ENCODE measurements at places on chromosomes 6 and 20.
A peak's percentile ranks its signal among the peaks of the same experiment; 100 is the strongest.

- DNase-seq: no peak
Observed at GRCh38 chr6:71391126-71391525, 102.5 kb downstream of the OGFRL1 start.

DNA sequence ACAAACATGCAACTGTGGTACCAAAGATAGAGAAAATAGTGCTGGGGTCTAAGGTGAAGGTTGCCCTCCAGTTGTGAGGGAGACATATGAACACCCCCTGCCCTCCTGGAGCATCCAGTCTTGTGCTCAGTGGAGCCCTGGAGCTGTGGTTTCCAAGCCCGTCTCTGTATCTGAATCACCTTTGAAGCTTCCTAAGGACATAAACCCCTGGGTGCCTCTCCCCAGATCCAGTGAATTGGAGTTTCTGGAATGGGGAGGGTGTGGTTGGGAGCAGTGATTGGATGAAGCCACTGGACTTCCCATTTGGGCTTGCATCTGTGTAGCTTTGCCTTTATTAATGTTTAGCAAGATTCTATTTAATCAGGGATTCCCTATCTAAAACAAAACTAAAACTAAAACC is 22.4 kb upstream of the E2F3 start:
- DNase-seq: peak; percentile 27

DNA sequence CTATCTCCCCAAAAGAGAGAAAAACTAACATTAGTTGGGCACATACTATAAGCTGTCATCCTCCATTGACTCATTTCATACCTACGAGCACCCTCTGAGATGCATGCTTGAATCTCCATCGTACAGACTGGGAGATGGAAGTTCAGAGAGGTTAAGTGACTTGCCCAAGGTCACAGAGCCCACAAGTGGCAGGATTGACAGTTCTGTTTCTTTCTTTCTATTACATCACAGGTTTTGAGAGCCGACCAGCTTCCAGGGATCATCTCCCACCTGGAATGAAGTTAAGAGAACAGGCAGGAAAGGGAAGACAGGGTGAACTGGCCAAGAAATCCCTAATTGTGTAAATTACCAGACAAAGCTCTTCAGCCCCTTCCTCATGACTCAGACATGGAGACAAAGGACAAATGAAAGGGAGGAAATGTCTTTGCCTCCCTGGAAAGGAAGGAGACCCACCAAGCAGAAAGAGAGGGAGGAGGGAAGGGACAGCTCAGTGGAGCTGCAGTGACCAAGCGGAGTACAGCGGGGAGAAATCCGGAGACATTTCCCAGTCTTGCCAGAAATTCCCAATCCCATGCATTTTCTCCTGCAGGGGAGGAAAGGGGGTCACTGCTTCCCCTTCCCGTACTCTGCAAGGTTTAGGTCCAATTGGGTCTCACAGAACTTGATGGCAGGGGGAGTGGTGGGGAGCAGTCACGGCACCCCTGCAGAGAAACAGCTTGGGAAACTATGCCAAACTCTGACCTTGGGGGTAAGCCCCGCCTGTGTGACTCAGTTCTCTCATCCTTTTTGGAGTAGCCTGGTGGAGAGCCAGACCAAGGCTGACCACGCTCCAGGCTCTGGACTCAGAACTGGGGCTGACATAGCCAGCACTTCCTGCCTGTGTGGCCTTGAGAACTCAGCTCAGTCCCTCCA is 154.3 kb downstream of the ANKRD60 start:
- peak; percentile 95 for DNase-seq

GRCh38 chr6:85866370-85866730 is 223.7 kb upstream of the SYNCRIP start:
- DNase-seq: no peak

DNA sequence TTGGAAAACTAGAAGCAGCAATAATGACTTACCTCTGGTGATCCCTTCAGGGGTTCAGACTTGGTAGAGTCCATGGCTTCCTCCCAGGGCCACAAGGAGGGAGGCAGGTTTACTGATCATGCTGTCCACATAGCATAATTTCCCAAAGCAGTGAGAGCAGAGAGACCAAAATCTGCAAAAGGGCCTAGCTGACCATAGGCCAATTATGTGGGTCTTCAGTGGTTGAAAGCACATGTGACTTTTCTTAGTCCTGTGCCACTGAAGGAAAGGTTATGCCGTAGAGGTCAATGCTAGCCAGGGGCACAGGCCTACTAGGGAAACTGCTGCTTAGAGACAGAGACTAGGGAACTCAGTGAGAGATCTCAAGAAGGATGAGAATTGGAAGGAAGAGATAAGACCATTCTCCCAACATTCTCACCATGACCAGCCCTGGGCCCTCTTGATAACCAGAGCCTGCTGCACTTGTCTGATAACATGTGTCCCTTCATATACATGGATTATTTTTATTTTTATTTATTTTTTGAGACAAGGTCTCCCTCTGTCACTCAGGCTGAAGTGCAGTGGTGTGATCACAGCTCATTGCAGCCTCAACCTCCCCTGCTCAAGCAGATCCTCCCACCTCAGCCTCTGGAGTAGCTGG is 2.0 kb upstream of the GTPBP2 start:
- no peak for DNase-seq

DNA sequence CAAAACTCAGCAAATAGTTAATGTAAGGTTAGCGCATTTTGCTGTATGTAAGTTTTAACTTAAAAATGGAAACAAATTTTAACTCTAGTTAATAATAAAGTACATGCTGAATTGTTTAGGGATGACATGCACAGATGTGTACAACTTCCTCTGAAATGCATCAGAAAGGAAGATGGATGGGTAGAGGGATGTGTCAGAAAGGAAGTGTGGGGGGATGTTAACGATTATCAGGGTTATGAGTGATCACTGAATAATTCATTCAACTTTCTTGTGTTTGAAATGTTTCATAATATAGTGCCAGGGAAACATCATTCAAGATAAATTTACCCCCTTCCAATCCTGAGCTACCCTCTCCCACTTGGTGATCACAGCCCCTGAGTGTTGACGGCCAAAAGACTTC is 87.6 kb downstream of the FOXA2 start:
- no peak for DNase-seq

DNA sequence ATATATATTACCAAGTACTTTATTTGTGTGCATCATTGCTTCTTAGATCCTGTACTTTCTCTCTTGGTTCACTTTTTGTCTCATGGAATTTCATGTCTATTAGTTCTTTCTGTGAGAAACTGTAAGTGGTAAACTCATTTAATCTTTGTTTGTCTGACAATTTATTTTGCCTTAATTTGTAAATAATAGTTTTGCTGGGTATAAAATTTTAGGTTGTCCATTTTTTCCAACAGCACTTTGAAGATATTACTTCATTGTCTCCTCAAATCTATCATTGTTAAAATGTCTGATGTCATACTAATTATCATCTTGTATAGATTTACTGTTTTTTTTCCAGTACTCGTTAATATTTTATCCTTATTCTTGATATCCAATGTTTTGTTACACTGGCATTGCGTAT is 205.2 kb upstream of the CDYL start:
- no peak for DNase-seq

DNA sequence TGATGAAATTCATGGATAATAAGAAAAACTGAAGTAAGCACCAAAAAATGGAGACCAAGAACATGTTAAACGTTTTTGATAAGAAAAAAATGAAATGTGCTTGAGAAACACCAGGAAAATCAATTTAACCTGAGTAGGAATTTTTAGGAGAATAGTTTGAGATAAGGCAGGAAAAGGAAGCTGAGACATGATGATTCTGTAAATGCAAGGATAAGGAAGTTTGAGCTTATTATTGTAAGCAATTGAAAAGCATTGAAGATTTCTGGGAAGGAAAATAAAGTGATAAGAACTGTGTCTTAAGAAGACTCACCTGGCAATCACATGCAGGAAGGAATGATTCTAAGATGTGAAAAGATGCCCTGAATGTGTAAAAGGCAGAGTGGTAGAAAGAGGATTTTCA is 66.6 kb downstream of the ALDH8A1 start:
- no peak for DNase-seq

GRCh38 chr6:23465912-23466311 is 660.1 kb upstream of the NRSN1 start:
- no peak for DNase-seq

DNA sequence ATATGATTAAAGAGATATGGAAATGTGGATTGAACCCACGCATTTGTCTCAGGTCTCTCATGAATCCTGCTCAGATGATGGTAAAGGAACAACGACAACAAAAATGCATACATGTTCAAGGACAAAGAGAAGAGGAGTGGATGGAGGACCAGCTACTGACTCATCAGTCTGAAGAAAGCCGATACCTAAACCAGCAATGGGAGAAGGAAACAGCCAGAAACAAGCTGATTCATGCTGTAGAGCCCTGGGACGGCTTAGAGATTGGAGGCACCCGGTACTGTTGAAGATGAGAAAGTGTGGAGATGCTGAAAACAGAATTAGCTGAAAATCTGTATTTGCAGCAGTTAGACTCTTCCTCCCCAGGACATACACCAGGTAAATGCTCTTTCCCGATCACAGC is 14.4 kb upstream of the RIPPLY2 start:
- peak; percentile 56 for DNase-seq

DNA sequence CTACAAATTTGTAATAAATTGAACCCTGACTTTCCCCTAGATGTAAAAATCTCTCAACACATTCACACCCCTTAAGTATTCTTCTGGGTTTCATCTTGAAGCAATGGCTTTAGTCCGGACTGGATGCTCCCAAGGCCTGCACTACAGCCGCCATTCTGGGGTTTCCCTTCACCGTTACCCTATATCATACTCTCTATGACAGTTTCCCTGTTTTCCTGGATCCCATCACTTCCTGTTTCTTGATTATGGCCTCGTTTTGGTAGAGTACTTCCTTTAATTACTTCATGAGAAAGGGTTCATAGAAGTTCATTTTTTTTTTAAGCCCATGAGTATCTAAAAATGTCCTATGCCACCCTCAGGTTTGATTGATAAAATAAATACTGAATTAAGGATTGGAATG is 11.7 kb downstream of the FIG4 start:
- no peak for DNase-seq

DNA sequence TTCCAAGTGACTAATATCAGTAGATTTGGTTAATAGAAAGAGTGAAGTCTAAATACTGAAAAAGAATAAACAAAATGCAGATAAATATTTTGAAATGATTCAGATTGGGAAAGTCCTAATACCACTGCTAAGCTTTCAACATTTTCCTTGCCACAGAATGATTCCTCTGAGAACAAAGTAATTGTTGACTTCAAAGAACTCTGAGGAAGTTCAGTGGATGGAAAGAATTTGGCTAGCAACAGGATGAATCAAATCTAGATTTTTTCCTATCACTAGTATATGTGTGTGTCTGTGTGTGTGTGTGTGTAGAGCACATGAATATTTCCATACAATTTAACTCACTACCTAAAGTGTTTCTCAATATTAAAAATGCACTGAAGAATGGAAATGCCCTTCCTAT is 107.9 kb upstream of the PREP start:
- DNase-seq: peak; percentile 62

DNA sequence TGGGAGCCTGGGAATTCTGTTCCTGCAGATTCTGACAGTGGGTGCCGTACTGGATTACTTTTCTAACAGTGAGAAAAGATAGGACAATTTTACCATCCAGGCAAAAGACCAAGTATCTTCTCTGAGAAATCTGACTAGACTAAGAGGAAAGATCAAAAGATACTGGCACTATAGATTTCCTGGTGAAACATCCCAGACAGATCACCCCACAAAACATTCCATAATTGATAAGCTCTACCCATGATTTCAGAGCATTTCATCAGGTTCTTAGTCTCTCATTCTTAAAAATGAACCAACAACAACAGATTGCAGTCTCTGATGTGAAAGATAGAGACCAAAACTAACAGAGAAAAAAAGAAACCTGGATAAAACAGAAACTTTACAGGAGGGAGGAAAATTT is 13.6 kb upstream of the UBR2 start:
- DNase-seq: peak; percentile 21

- DNase-seq: no peak
Observed at GRCh38 chr6:81484251-81484650, 268.2 kb downstream of the TENT5A start.

DNA sequence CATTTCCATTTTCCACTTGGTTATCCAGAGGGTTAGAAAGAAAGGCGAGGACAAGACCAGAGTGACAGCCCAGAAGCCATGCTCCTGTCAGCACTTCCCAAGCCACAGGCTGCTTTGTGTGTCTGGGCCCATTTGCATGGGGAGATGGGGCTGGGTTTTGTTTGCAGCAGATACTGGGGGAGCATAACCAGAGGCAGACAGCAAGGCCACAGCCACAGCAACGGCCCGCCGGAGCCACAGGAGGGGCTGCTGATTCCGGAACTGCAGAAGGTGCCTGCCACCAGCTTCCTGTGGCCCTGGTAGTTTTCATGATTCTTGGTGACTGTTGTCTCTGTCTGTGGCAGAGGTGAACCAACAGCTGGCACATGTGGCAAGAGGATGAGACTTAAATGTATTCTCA is 106.6 kb downstream of the DLL1 start:
- no peak for DNase-seq

GRCh38 chr20:33688938-33689424 is 2.8 kb upstream of the E2F1 start:
- peak; percentile 53 for DNase-seq

- no peak for DNase-seq
Observed at GRCh38 chr6:7624796-7625710, 35.1 kb downstream of the SNRNP48 start.

GRCh38 chr6:13558718-13559117 is 15.7 kb upstream of the SIRT5 start:
- DNase-seq: peak; percentile 30

- DNase-seq: no peak
Observed at GRCh38 chr6:123276546-123276980, 280.5 kb downstream of the CLVS2 start.

DNA sequence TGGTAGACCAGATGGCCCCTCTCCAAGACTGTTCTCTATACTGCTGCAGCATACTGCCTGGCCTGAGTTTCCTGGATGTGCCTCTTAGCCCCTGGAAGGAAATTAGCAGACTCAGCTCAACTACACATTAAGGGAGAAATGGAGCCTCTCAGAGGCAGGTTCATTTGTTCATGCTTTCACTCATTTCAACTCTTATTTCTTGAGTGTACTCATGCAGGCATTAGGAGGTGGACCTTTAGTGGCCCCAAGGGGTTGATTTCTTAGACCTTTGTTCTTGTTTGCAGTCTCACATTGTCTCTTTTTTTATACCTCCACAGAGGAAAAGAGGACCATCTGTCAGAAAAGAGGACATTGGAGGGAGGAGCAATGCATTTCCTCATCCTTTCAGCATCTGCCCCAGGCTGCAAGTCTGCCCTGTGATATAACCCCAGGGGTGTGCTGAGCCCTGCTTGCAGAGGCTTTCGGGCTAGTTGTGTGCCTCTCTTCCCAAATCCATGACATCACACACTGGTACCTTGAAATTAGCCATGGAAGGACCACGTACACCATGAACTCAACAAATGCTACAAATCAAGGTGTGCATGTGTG is 456.2 kb downstream of the CD83 start:
- DNase-seq: no peak
